ENCODE measurements at places on chromosomes 1 and 21.

GRCh38 chr1:53601031-53601745, 137.8 kb downstream of the GLIS1 start:
- no peak for DNase-seq

DNA sequence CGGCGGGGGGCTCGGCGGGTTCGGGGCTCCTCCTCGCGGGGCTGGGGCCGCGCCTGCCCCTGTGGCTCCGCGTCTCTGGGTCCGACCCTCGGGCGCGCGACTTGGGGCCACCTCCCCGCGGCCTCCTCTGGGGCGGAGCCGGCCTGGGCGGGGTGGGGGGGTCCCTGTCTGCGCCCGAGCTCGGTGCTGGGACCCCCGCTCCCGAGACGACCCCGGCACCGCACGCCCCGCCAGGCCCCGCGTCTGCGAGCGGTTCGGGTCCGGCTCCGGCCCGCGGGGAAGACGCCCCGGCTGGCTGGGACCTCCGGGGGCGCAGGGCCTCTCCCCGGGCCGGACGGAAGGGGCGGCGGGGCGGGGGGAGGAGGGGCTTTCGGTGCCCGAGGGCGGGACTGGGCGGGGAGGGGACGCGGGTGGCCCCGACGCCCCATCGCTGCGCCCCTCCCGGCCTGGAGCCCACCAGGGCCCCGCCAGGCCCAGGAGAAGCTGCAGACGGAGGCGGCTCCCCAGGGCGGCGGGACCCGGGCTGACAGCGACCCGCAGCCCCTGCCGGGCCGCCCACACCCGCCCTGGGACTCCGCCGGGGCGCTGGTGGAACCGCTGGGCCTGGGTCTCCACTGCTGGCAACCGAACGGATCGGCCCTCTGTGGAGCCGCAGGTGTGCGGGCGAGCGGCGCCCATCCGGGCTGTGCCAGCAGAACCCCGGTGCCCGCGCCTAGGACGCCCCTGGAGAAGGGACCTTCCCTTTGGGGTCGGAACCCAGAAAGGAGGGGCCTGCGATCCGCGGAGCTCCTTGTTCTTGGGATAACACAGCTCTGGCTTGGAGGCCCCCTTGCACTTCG, 610 bp downstream of the COL6A2 start:
- DNase-seq = no peak

DNA sequence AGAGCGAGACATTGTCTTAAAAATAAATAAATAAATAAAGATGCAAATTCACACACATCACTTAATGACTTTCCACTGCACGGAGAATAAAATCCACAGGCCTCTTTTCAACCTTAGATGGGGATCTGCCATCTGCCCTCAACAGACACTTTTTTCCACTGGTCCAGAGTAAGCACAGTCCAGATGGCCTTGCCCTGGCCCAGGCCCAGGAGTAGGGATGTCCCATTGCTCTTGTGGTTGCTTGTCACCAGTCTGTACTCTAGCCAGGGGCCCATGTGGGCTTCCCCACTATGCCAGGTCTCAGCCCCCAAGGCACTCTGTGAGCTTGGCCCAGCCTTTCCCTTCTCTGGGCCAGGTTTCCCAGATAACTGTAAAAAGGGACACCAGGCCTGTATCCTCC, 17.4 kb downstream of the PLOD1 start:
- no peak for DNase-seq

DNA sequence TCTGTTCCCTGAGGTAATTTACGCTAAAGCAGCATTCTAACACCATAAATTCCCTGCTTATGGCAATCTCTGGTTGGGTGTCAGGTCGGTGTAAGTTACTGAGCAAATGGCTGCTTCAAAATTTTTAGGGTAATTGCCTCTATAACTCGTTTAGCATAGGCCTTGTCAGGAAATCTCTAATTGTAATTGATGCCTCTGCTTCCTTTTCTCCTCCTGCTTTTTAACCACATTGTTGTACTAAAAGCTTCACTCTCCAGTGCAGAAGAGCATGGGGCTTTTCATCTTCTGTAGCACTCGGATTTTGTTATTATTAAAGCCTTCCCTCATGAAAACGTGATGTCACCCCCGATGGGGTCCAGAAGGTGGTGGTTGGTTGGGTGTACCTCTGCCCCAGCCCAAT, 141.6 kb upstream of the NBPF11 start:
- no peak for DNase-seq

- DNase-seq = no peak
Measured at GRCh38 chr1:228747301-228747935, 12.1 kb downstream of the RHOU start.

DNA sequence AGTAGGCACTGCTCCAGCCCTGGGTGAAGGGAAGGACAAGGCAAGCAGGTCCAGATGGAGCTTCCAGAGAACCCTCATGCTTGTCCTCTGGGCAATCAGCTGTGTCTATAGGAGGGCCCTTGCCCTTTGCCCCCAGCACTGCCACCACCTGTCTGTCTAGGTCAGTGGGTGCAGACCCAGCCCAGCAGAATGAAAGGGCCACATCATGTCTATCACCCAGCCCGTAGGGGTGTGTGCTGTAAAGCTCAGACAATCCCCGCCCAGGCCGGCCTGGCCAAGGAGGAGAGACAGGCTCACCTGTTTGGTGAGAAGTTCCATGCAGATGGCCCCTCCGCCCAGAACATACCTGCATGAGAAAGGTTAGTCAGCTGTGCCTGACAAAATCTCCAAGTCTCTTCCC, 7.0 kb downstream of the UBE2Q1 start:
- no peak for DNase-seq

- no peak for DNase-seq
Measured at GRCh38 chr1:21657456-21658190, 11.5 kb downstream of the RAP1GAP start.

DNA sequence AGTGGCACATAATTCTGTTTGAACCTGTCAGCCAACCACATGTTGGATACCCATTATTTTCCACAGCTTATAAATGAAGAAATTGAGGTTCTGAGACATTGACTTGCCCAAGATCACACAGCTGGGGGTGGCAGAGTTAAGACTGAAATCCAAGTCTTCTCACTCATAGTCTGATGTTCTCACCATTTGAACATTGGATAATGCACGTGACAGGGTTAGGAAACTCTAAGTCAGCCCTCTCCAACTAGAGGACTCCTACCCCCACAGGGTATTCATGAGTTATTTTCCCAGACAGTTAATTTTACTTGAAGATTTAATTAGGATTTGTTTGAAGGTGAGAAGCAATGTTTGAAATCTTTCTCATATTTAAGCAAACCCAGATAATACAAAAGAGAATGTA, 38.1 kb upstream of the C1orf105 start:
- no peak for DNase-seq

DNA sequence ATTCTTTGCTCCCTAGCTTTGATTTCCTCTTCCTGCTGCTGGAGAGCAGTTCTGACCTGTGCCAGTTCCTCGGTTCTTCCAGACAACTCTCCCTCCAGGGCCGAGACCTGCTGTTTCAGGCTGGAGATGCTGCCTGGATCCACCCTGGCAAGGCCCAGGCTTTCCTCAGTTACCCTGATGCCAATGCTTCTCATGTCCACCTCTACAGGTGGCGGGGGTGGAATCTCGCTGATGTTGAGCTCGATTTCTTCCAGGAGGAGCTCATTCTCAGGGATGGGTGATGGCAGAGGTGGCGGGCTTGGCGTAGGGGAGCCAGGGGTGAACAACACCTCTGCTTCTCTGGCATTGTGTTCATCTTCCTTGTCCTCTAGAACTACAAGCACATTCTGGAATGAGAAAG, 45.3 kb downstream of the KANK4 start:
- DNase-seq = no peak
